ENCODE measurements at places on chromosomes 6 and 20.

DNA sequence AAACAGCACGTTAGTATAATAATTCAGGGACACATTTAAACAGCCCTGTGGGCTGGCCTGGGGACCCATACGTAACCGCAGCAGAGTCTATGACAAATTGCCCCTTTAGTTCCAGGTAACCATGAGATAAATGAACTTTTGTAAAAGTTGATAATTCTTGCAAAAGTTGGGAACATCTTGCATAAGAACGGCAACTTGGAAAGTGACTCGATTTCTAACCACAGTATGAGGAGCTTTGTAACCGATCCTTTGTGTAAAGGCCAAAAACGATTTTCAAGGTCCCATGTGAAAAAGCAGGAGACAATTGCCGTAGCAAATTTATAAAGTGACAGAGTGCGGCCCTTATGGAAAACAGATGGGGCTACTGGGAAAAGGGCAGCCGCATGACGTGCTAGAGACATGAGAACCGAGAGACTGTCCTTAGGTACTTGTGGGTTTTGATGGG is 81.6 kb downstream of the PSMG4 start:
- no peak for DNase-seq

GRCh38 chr20:8519887-8520286 is 387.8 kb downstream of the PLCB1 start:
- DNase-seq, result no peak

DNA sequence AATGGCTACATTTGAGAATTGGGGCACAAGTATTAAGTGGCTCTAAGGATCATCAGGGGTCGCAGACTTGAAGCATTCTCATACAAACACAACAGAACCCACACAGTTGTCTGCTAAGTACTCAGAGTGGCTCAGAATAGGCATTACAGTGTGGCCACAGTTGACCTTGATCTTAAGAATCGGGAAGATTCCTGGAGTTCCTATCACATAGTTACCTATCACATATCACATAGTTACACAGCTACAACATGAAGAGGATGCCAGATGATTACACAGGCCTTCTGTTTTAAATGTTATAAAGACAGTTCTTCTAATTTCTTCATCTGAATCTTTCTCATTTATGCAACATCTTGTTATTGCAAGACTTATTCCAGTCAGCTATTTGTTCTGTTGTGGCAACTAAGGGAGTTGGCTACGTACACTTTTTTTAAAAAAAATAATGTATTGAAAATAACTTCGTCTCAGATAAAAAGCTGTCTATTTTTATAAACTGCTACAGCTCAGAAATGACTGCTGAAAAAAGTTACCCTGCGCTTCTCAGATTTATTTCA is 129.0 kb downstream of the REV3L start:
- no peak for DNase-seq

DNA sequence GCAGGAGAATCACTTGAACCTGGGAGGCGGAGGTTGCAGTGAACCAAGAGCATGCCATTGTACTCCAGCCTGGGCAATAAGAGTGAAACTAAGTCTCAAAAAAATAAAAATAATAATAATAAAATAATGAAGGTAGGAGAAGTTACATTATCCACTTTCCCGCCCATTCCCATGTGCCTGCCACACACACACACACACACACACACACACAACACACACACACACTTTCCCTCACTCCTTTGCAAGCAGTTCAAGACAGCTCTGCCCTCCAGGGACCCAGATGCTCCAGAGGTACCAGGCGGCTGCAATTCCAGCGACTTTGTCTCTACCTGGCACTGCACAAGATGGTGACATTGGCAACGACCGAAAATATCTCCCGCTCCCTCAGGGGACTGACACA is 224.8 kb upstream of the JARID2 start:
- DNase-seq, result no peak

- DNase-seq, result no peak
These were observed 3.8 kb downstream of the DIDO1 start for GRCh38 chr20:62922451-62922921.

DNA sequence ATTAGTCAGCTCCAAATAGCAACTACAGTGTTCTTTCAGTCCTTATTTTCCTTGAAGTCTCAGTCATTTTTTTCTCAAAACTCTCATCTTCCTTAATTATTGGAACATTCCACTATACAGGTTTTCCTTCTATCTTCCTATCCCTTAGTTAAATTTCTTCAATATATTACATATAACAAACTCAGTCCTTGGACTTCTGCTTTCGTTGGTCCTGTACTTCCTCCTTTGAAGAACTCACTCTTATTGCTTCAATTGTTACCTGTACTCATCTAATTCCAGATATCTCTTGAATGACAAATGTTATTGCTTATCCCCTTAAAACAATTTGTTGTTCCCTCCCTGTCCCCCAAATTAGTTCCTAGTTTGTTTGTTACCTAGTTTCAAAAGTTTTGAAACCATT is 67.7 kb upstream of the NOTCH4 start:
- no peak for DNase-seq

DNA sequence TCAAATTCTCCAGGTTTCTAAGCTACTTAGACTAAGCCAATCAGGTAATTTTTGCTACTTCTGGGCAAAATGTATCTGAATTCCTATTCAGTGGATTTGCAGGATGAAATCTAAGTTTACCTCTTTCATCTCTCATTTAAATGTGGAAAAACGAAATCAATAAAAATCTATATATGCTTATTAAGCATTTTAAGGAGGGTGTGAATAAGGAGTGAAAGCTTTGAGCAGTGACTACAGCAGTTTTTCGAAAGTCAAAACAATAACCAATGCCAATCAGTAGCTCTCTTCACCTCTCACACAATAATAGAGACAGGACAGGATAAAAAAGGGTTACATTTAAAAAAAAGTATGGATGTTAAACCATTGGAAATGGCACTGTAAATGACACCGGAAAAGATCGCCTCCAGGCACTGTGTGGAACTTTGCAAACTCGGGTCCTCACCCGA is 476 bp upstream of the BCKDHB start:
- no peak for DNase-seq
